CD4-positive, alpha-beta T cell treated with Interleukin-21 for 1 hour (primary cell): ENCODE measurements at places on chromosomes 4 and X.

GRCh38 chrX:733961-734360, 103.4 kb downstream of the SHOX start:
- DNase-seq, result no peak

- DNase-seq, result no peak
Observed at GRCh38 chrX:45771114-45771513, 570.4 kb upstream of the DIPK2B start.

DNA sequence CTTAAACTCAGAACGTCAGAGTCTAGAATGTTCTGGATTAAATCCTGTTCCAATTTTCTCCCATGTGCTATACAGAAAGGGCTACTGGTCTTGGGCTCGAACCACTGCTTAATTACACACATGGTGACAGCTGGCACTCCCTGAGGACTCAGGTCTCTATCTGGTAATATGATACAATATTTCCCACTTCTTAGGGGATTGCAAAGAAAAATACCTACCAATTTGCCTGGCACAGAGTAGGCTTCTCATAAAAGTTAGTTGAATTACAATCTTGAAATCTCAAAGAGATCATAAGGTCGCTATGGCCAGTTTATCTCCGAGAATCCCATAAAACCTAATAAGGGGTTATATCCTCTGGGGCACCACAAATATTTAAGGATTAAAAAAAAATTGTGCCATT, 8.6 kb downstream of the GPM6B start:
- no peak for DNase-seq

- no peak for DNase-seq
Observed at GRCh38 chr4:107333518-107333917, 297.4 kb upstream of the DKK2 start.

DNA sequence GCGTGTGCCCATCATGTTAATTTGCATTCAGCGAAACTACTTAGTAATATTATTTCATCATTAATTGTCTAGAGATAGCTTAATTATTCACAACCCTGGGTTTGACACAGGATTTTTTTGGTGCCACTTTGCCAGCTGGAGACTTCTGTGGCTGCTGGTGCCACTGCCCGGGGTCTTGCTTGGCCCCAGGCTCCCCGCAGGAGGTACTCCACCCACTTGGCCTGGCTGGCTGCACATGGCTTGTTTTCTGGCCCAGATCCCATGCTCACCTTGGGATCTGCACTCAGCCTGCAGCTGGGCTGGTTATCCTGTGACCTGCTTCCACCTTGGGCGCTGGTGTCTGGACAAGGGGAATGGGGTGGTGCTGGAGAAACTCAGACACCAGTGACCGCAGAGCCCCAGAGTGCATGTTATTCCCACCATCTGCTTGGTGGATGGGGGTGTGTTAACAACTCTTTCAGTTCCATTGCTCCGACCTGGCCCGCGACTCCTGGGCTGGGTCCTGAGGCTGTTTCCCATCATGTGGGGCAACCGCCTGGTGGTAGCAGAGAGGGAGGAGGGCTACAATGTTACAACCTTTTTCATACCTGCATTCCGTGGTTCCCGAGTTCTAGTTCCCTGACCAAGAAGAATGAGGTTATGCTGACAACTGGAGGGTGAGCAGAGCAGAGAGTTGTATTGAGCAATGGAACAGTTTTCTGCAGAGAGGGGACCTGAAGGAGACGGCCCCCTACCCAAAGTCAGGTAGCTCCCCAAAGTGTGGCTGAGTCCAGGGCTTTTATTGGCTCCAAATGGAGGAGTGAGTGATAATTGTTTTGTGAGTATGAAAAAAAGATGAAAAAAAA, 1950.0 kb upstream of the IGFBP7 start:
- DNase-seq, result no peak

DNA sequence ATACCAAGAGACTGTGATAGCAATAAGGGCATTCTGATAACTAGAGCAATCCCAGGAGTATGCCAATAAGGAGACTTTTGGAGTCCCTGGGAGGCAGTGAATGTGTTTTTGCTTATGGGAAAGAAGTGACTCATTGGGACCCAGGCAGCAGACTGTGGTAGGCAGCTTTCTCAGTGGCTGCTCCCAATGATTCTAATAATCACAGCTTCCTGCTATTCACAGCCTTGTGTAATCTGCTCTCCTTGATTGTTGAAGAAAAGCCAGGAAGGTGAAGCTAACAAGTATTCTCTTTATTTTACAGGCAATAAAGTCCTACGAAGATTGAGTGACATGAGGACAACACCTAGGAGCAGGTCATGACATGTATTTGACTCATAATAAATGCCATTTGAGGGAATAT, 70.3 kb upstream of the DDX60 start:
- DNase-seq, result no peak

- DNase-seq, result no peak
Observed at GRCh38 chrX:38277136-38277535, 50.2 kb downstream of the RPGR start.

DNA sequence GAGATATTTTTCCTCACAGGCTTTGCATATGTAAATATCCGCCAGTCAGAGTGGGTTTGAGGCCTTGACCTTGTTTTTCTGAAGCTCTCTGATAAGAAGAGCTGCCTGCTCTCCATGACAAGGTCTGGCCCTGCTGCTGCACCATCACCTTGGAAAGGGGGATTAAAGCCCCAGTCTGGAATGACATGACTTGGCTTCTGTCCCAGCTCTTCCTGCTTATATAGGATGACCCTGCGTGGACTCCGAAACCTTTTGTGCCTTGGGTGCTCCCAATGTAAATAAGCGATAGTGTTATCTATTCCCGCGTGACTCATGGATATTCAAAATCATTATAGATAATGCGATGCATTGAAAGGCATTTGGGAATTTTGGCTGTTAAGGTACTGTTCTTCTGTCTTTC, 139.3 kb downstream of the BMPR1B start:
- no peak for DNase-seq

DNA sequence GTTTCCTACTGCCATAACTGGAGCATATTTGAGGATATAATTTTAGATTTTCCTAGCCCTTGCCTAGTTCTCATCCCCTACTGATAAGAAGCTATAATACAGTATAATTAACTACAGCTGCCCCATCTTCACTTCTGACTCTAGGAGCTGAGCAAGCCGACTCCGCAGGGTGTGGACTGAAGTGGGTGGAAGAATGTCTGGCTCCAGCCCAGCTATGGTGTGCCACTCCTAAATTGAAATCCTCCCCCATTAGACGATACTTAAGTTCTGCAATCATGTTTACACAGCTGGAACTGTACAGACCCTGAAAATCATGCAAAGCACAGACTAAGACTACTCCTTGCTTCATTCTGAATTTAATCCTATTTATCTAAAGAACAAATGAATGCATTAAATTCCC, 93.1 kb downstream of the PCDH19 start:
- DNase-seq, result no peak

DNA sequence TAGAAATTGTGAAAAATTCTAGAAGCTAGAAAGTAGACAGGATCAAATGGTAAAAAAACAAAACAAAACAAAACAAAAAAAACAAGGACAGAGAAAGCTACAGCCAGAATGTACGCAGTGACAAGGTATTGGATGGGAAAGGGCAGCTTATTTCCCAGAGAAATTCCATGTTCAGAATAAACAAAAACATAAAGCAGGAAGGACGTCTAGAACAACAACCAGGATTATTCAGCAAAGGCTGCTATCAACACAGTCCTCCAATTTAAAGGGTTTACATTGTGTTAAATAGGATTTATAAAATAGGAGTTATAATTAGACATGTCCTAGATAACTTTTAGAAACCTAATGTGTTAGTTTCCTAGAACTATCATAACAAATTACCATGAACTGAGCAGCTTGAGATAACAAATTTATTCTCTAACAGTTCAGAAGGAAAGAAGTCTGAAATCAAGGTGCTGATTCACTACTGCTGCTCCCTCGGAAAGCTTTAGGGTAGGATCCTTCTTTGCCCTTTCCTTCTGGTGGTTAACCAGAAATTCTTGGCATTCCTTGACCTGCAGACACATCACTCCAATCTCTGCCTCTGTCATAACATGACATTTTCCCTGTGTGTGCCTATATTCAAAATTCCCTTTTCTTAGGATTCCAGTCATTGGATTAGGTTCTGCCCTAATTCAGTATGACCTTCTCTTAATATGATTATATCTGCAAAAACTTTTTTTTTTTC, 175.6 kb downstream of the SNCA start:
- DNase-seq, result no peak

GRCh38 chr4:98688411-98689290, 30.2 kb upstream of the TSPAN5 start:
- peak; percentile 43 for DNase-seq

- DNase-seq, result no peak
Observed at GRCh38 chr4:127113844-127114362, 518.9 kb upstream of the INTU start.

DNA sequence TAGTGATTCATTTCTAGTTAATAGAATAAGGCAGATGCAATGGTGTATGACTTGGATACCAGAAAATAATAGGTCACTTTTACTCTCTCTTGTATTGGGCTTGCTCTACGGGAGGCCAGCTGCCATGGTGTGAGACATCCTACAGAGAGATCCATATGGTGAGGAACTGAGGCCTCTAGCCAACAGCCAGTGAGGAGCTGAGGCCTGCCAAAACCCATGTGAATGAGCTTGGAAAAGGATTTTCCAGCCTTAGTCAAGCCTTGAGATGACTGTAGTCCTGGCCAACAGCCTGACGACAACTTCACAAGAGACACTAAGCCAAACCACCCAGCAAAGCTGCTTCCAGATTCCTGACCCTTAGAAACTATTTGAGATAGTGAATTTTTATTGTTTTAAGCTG, 1300.2 kb downstream of the RAPGEF2 start:
- DNase-seq, result no peak

- no peak for DNase-seq
Observed at GRCh38 chrX:136457303-136457917, 30.3 kb upstream of the BRS3 start.

- DNase-seq, result no peak
Observed at GRCh38 chrX:107626916-107627315, 1.4 kb upstream of the PRPS1 start.

- no peak for DNase-seq
Observed at GRCh38 chr4:6668391-6668790, 25.3 kb upstream of the S100P start.

DNA sequence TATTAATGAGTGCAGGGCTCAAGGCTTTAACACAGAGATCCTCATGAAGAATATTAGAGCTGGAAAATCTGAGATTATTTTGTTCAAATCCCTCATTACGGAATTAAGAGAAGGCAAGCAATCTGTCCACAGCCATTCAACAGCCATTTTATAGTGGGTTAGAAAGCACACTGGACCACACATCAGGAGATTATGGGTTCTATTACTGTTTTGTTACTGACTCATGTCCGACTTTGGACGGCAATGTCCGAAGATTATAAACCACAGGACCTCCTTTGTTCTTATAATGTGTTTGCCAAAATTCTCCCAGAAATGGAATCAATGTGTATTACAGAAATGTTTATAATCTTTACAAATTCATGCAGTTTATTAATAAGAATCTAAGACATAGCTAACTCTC, 8.1 kb downstream of the LAMTOR3 start:
- DNase-seq, result no peak

- no peak for DNase-seq
Observed at GRCh38 chrX:83333813-83334212, 174.3 kb upstream of the POU3F4 start.

DNA sequence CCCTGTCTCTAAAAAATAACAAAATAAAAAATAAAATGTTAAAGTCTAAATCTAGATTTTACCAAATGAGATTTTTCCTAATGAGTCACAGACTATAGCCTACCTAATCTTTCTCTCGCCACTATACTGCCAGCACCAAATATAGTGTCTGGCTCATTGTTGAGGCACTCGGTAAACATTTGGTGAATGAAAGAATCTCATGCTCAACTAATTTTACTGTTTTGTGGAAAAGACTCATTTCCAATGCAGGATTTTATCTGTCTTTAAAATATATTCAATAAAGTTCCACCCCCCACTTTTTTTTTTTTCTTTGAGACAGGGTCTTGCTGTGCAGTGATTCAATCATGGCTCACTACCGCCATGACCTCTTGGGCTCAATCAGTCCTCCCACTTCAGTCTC, 71.5 kb downstream of the PLS3 start:
- DNase-seq, result no peak

DNA sequence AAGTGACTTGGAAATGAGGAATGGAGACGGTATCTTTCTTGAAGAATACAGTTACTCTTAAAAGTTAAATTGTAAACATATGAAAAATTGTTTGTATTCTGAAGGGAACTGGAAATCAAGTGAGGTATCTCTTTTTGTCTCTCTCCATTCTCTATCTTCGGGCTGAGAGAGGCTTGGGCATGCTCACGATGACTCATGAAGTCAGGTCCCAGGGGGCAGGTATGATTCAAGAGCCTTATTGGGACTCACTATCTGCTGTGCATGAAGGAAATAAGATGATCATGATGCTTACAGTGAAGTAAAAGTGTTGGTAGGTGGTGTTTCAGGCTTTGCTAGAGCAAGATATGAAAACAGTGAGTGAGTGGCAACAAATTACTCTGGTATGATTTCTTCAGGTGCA, 200.4 kb upstream of the PITX2 start:
- no peak for DNase-seq

GRCh38 chr4:76308548-76308947, 2.0 kb downstream of the STBD1 start:
- no peak for DNase-seq

- no peak for DNase-seq
Observed at GRCh38 chr4:853416-853781, 27.5 kb upstream of the CPLX1 start.

DNA sequence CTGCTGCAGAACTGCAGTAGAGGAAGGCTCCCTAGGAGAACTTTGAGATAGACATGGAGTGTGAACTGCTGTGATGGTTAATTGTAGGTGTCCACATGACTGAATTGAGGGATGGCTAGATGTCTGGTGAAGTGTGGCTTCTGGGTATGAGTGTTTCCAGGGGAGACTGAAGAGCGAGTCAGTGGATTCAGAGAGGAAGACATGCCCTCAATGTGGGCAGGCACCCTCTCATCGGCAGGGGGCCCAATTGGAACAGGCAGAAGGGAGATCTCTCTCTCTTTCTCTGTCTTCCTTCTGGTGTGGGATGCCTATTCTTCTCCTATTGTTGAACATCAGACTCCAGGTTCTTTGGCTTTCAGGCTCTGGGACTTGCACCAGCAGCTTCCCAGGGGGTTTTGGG, 304.7 kb upstream of the GATB start:
- peak; percentile 19 for DNase-seq

GRCh38 chr4:42709392-42710065, 52.6 kb upstream of the ATP8A1 start:
- DNase-seq, result no peak

DNA sequence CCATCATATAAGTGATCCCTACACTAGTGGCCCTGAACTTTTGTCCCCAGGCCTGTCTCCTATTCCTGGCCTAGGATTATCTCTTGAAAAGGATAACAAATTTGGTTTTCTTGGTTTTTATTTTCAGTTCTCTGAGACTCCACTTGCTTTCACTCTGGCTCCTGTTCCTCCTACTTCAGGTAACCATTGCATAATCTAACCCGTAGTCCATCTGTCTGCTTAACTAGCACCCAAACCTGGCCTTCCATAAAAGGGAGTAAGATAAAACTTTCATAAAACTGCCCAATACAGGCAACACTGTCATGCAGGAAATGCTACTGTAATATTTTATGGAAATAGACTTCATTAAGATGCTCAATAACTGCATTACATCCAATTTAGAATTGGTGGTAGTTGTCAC, 52.1 kb upstream of the RAP1GDS1 start:
- DNase-seq, result no peak
